ENCODE measurements at places on chromosomes 6 and 20. TPM values are rescaled to one million over a fixed set of nuclear protein-coding genes. Genes with fewer than 3 reads are reported as not detected.

DNA sequence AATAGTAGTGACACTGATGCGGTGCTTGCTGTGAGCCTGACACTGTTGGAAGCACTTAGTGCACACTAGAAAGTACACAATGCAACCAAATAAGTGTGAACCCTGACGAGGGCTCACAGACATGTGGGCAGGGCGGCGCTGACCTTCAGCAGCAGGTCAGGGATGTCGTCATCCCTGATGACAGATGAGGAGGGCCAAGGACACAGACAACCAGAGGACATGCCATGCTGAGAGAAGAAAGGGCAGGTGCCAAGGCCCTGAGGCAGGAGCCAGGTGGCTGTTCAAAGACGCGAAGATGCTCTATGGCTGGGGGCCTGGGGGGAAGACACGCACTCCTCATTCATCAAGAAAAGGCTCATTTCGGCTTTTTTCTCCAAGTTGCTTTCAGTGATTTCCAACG lies 176.4 kb upstream of the CST7 start:
- DNase-seq, result no peak

Gene FOXA2
- polyA plus RNA-seq, result not detected

- no peak for DNase-seq
Observed at GRCh38 chr6:9422138-9422537, 986.8 kb upstream of the SLC35B3 start.

Gene TGM2
- 254 TPM for polyA plus RNA-seq

DNA sequence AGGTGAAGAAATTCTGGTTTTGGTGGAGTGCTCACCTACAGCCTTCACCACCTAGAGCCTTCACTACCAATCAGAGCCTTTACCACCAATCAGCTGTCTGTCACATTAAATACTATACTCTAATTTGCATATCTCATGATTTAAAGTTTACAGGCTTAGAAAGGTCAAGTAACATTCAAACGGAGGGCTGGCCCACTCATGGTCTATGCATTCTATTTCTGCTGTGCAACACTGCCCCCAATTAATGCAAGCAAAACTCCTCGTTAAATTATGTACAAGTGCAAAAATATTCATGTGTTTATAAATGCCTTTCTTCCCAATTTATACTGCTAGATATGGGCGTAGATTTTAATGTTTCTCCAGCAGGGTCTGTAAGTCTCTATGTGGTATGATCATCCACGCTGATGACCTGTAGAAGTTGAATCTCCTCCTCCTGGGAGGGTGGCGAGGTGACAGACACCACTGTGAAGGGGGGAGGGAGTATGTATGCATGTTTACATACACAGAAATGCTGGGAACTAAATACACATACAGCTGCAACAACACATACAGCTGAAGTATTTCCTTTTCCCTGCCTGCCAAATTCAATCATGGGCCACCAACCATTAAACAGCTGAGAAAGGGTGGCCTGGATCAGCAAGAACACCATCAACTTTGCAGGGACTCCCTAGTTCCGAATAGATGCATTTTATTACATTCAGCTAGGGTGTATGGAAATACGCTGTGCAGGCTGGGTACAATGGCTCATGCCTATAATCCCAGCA lies 13.1 kb downstream of the RRAGD start:
- DNase-seq, result no peak

Gene OVOL2
- not detected for polyA plus RNA-seq

- DNase-seq, result no peak
Observed at GRCh38 chr6:135950669-135951068, 99.2 kb downstream of the PDE7B start.

DNA sequence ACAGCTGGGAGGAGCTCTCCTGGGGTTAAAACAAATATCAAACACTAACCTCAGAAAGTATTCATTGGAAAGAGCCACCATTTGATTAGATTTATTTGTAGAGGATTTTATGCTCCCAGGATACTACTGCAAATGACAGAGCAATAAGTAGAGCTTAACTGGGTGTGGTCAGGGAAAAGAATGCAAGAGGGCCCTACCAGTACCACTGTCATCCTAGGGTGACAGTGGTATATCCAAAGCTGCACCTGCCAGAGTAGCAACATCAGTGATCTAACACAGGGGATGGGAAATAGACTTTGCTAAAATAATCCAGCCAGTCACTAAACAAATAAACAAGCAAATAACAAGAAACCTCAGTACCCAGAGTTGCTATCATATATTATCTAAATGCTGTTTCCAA lies 29.7 kb downstream of the ERGIC3 start:
- no peak for DNase-seq

GRCh38 chr6:17484201-17484849 lies 90.9 kb downstream of the CAP2 start:
- no peak for DNase-seq

DNA sequence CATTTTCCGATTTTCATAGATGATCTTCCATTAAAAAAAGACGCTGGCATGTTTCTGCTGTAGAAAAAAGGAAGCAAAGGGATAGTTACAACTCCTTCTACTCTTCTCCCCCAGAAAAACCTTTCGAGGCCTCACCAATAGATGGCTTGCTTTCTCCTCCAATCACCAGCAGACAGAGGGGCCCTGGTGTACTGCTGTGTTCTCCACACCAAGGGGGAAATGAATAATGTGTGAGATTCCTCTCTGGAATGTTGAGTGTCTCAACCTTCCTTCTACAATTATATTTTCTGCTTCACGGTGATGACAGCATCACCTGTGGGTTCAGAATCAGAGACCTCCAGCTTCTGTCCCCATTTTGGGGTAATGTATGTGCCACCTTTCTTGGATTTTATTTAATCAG lies 185.7 kb upstream of the FLRT3 start:
- DNase-seq, result peak; percentile 47

DNA sequence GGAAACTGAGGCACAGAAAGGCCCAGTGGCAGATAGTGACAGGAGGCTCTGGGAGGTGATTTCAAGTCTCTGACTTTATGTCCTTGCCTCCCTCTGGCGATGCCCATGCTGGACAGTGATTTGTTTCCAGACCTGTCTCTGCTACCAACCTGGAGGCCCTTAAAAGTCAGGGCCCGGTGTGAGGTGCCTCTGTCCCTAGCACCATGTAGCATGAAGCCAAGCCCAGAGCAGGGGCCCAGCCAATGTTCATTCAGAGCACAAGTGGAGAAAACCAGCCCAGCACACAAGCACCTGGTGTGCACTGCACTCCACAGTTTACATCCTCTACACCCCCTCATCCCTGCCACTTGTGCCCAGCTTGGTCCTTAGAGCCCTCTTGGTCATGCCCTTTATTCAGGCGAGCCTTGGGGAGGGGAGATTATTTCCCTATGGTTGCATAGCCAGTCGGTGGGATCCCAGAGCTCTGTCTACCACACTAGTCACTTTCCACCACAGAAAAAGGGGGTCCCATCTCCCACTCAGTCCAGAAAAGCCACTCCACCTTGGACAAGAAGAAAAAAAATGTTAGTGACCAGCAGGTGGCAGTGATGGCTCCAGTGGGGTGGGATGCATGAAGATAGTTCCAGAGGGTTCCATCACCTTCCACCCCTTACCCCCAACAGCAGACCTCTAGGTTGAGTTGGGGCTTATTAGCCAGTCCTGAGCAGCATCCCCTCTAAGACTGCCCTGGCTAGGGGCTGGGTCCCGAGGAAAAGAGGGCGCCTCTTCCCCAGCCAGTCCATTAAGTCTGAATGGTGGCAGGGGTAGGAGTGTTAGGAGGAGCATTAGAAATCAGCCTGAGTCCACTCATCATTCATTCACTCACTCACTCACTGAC lies 30.9 kb downstream of the KIAA1755 start:
- peak; percentile 50 for DNase-seq

DNA sequence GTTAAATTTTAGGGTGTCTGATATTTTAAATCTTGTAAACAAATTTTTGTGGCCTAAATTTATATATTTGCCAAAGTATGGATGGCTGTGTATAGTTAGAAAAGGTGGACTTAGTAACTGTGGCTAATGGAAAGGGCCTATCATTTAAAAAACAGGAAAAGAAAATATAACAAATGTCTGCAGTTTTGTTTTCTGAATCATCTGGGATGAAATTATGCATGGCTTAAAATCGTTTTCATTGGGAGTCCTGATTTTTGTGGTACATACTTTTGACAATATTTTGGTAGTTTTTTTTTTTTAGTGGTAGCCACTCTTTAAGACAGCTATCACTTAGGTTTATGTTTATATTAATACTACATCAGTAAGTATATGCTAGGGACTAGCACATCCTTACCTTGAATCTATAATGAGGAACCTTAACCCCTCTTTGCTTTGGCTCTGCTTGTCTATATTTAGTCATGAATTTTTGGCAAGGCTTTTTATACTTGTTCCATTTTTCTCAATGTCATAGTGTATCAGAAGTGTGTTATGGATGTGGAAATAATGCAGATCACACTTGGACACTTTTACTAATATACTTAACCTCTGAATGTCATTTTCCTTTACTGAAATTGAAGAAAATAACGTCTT lies 5.6 kb downstream of the ARID1B start:
- peak; percentile 66 for DNase-seq

Gene EYS
- polyA plus RNA-seq, result 0.10 TPM

- DNase-seq, result no peak
Observed at GRCh38 chr20:1563598-1563997, 6.1 kb upstream of the SIRPD start.

DNA sequence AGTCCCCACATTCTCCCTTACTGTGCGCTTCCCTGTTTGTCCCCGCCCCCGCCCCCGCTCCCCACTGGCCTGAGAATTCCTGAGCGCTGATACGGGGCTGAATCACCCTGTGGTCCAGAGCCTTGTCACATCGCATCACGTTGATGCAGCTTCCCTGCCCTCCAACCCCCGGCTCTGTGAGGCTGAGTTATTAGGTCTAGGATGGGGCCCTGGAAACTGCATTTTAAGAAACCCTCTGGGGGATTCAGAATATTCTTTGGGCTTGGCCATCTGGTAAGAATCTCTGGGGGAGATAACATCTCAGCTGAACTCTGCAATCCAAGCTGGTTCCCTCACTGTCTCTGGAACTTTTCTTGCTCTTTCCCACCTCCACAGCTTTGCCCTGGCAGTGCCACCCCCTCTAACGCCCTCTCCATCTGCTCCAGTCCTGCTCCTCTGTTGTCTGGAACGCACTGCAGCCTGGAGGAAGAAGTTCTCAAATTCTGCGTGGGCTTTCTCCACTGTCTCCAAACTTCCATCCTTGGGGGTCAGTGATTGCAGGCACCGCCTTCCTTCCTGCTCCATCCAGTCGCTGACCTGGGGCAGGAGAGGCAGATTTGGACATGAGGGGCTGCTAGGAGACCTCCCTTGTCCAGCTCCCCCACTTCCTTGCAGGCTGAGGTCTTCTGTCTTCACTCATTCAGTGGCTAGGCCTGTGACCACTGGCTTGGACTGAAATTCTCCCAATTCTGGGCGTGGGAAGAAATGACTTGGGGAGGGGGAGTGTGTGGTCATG lies 42.6 kb downstream of the KIAA1755 start:
- DNase-seq, result peak; percentile 98

Gene ACTL10
- polyA plus RNA-seq, result 1.7 TPM

Data from GM23248 (cell line).